ENCODE measurements at places on chromosomes 16 and 17. TPM values are rescaled to one million over a fixed set of nuclear protein-coding genes. Genes with fewer than 3 reads are reported as not detected.
A peak's percentile ranks its signal among the peaks of the same experiment; 100 is the strongest.

The BOLA2 gene
- total RNA-seq: 6.5 TPM

DNA sequence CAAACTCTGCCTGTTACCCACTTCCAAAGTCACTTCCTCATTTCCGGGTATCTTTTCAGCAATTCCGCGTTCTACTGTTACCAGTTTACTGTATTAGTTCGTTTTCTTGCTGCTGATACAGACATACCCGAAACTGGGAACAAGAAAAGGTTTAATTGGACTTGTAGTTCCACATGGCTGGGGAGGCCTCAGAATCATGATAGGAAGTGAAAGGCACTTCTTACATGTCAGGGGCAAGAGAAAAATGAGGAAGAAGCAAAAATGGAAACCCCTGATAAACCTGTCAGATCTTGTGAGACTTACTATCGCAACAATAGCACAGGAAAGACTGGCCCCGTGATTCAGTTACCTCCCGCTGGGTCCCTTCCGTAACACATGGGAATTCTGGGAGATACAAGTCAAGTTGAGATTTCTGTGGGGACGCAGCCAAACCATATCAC, 30.9 kb downstream of the PAFAH1B1 start:
- peaks cover 15% of the 10 kb centered on the region for H3K4me1 ChIP-seq
- no peak for DNase-seq
- peaks cover 37% of the 10 kb centered on the region for H3K36me3 ChIP-seq
- H3K4me3 ChIP-seq: no peak overlapping the region
- no peak overlapping the region for H3K27ac ChIP-seq

GRCh38 chr16:8996891-8997290, 33.2 kb upstream of the USP7 start:
- no peaks in the 10 kb centered on the region for H3K27me3 ChIP-seq
- no peak overlapping the region for H3K4me3 ChIP-seq
- no peak overlapping the region for H3K27ac ChIP-seq
- DNase-seq: no peak
- no peaks in the 10 kb centered on the region for H3K36me3 ChIP-seq

The SSTR5 gene
- not detected for total RNA-seq

DNA sequence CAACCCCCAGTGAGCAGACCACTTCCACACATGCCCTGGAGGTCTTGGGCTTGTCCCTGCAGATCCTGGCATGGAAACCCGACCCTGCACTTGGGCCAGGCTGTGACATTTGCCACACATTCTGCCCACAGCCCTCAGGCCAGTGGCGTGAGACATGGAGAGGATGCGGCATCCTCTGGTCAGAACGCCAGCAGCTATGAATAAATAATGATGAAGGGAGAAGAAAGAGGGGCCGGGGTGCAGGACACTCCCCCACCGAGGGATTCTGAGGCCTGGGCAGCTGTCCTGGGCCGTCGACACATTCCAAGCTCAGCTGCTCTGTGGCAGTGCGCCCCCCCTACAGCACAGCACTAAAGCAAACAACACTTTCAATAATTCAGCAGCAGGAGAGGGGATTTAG, 148.8 kb downstream of the ENGASE start:
- H3K4me1 ChIP-seq: peaks cover 13% of the 10 kb centered on the region
- H3K27me3 ChIP-seq: peaks cover 27% of the 10 kb centered on the region
- H3K27ac ChIP-seq: no peak overlapping the region
- H3K4me3 ChIP-seq: no peak overlapping the region
- H3K36me3 ChIP-seq: no peaks in the 10 kb centered on the region

- peaks cover 30% of the 10 kb centered on the region for H3K4me1 ChIP-seq
- H3K27me3 ChIP-seq: no peaks in the 10 kb centered on the region
- H3K36me3 ChIP-seq: peaks cover 60% of the 10 kb centered on the region
- no peak overlapping the region for H3K4me3 ChIP-seq
- H3K27ac ChIP-seq: peak overlapping the region; percentile 19
- no peak for DNase-seq
These were observed 15.0 kb downstream of the GNA13 start for GRCh38 chr17:65041518-65041917.

The EMP2 gene
- 4.8 TPM for total RNA-seq

The MYH2 gene
- not detected for total RNA-seq

GRCh38 chr16:865026-865425, 64.5 kb upstream of the GNG13 start:
- DNase-seq: no peak
- peaks cover 18% of the 10 kb centered on the region for H3K27me3 ChIP-seq
- no peak overlapping the region for H3K27ac ChIP-seq
- no peaks in the 10 kb centered on the region for H3K4me1 ChIP-seq
- H3K36me3 ChIP-seq: peaks cover 6% of the 10 kb centered on the region

DNA sequence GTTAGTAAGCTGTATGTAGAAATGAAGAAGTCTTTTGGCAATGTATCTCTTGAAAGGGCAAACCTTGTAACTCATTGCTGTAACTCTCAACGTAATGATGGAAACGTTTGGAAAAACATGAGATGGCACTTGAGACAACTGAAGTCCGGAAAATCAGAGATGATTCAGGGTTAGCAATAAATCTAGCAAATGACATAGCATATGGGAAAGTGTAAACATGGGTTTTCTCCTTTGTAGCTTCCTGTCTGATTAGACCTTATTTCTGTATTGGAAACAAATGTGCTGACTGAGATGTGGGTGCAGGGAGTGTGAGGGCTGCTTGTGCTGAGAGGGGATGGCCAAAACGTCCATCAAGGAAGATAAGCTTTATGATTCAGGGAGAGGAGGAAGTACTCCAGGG, 110.7 kb upstream of the FAM20A start:
- H3K4me3 ChIP-seq: no peak overlapping the region
- no peak overlapping the region for H3K27ac ChIP-seq
- H3K4me1 ChIP-seq: peaks cover 4% of the 10 kb centered on the region
- DNase-seq: no peak
- no peaks in the 10 kb centered on the region for H3K36me3 ChIP-seq

DNA sequence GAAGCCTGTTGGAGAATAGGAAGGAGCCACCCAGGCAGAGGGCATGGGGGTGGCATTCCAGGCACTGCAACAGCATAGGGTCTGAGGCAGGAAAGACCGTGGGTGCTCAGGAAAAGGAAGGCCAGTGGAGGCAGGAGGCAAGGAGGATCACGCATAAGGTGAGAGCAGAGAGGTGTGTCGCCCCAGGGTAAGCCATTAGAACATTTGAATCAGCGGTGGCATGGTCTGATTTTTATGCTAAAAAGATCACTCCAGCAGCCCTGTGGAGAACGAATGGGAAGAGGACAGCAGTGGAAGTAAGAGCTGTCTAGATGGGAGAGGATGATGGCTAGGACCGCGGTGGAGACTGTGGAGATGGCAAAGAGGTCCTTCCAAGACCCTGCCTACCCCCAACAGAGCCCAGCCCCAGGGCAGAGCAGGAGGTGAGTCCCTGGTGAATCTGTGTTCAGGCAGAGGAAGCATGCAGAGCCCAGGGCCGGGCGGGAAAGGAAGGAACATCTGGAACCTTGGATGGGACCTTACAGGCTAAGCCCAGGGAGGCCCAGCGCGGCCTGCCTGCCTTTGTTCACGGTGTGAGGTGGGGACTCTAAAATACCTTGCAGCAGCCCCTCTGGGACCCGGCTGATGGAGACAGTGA, 7.8 kb downstream of the LPO start:
- no peak for DNase-seq
- H3K4me1 ChIP-seq: no peaks in the 10 kb centered on the region
- H3K36me3 ChIP-seq: no peaks in the 10 kb centered on the region

- H3K4me1 ChIP-seq: peaks cover 24% of the 10 kb centered on the region
- no peaks in the 10 kb centered on the region for H3K36me3 ChIP-seq
- H3K27me3 ChIP-seq: no peaks in the 10 kb centered on the region
- H3K4me3 ChIP-seq: no peak overlapping the region
- no peak for DNase-seq
These were observed 19.6 kb upstream of the B4GALNT2 start for GRCh38 chr17:49112936-49113335.

DNA sequence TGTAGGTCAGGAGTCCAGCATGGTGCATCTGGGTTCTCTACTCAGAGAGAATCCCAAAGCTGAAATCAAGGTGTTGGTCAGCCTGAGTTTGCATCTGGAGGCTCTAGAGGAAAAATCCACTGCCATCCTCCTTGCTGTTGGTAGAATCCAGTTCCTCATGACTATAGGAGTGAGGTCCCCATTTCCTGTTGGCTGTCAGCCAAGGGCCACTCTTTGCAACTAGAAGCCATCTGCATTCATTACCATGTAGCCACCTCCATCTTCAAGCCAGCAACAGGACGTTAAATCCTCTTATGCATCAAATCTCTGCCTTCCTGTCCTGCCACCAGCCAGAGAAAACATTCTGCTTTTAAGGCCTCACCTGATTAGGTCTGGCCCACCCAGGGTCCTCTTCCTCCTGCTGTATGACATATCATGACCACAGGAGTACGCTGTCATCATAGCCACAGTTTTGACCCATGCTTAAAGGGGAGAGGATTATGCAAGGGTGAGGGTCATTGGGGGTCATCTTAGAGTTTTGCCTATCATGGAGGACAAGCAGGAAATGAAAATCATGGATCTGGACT, 40.5 kb downstream of the DNAH9 start:
- H3K27me3 ChIP-seq: peaks cover 20% of the 10 kb centered on the region
- DNase-seq: no peak
- no peak overlapping the region for H3K27ac ChIP-seq
- peaks cover 10% of the 10 kb centered on the region for H3K4me1 ChIP-seq
- H3K4me3 ChIP-seq: no peak overlapping the region

GRCh38 chr16:19184823-19185509, 16.9 kb downstream of the SYT17 start:
- H3K36me3 ChIP-seq: no peaks in the 10 kb centered on the region
- no peak overlapping the region for H3K4me3 ChIP-seq
- no peaks in the 10 kb centered on the region for H3K27me3 ChIP-seq
- no peaks in the 10 kb centered on the region for H3K4me1 ChIP-seq
- H3K27ac ChIP-seq: no peak overlapping the region
- DNase-seq: no peak

GRCh38 chr16:12587170-12587569, 216.5 kb downstream of the CPPED1 start:
- H3K27me3 ChIP-seq: no peaks in the 10 kb centered on the region
- no peaks in the 10 kb centered on the region for H3K4me1 ChIP-seq
- H3K4me3 ChIP-seq: no peak overlapping the region
- DNase-seq: no peak

DNA sequence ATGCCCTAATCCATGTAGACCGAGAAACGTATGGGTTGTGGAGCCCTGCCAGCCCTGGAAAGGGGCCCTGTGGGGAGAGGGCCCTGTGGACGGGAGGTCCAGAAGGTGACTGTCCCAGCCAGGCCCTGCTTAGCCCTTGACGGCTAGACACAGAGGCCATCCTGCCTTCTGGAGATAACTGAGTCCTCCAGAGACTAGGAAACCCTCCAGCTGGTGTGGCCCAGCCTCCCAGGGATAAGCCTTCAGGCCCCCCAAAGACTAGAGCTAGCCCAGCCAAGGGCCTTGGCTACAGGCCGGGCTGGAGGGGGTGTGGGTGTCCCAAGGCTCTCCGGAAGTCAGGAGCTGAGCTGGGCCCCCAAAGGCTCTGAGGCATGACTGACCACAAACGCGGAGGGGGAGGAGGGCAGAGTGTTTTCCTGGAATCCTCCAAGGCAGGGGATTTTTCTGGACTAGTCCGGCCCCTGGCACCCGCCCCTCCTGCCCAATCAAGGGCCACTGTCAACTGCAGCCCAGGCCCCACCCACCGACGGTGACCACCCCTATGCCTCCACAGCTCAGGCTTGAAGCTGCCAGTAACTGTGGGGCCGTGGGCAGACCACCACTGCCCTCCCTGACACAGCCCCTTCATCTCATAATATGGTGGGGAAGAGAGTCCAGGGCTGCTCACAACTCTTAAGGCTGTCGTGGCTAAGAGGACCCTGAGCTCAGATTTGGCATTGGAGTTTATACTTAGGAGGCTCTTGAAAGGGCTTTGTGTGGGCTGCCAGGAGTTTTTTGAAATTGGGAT, 885 bp upstream of the VASN start:
- peaks cover 21% of the 10 kb centered on the region for H3K4me1 ChIP-seq
- H3K27ac ChIP-seq: no peak overlapping the region
- H3K27me3 ChIP-seq: no peaks in the 10 kb centered on the region
- DNase-seq: no peak
- H3K4me3 ChIP-seq: no peak overlapping the region

The WRAP53 gene
- total RNA-seq: 10.7 TPM

DNA sequence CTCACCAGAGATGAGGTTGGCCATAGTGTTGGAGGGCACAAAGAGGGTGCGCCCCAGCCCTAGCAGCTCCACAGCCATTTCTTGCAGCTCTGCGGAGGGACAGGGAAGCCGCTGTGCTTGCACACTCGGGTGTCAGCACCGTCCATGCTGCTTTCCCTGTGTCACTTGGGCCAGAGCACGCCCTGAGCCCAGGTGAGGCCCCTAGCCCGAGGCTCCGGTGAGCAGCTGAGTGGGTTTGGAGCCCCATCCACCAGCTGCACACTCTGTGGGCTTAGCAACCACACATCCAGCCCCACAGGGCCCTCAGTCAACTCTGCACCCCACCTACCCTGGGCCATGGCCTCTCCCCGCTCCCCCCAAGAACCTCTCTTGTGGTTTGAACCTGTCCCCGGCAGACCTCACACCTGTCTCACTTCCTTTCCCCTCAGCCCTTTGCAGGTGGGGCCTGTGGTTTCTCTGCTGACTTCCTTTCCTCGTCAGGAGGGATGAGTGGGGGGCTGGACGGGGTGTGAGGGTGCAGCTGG, 20.7 kb downstream of the TMEM235 start:
- H3K4me3 ChIP-seq: no peak overlapping the region
- no peaks in the 10 kb centered on the region for H3K27me3 ChIP-seq
- H3K27ac ChIP-seq: no peak overlapping the region
- no peaks in the 10 kb centered on the region for H3K36me3 ChIP-seq

The PRPSAP2 gene
- 35.8 TPM for total RNA-seq

- no peak overlapping the region for H3K4me3 ChIP-seq
- no peak overlapping the region for H3K27ac ChIP-seq
- no peaks in the 10 kb centered on the region for H3K36me3 ChIP-seq
- no peaks in the 10 kb centered on the region for H3K4me1 ChIP-seq
- DNase-seq: peak; percentile 19
- no peaks in the 10 kb centered on the region for H3K27me3 ChIP-seq
These were observed 164.6 kb downstream of the CPPED1 start for GRCh38 chr16:12639044-12639443.

The KRT36 gene
- not detected for total RNA-seq

The CPHXL2 gene
- not detected for total RNA-seq

The SPNS2 gene
- not detected for total RNA-seq

The MT2A gene
- total RNA-seq: 2,490 TPM

The PRKCB gene
- not detected for total RNA-seq

GRCh38 chr16:54696522-54696921, 234.1 kb upstream of the IRX5 start:
- DNase-seq: no peak
- no peak overlapping the region for H3K27ac ChIP-seq
- no peak overlapping the region for H3K4me3 ChIP-seq
- no peaks in the 10 kb centered on the region for H3K27me3 ChIP-seq

The TXNL4B gene
- total RNA-seq: 17.4 TPM

The PDIA2 gene
- not detected for total RNA-seq

DNA sequence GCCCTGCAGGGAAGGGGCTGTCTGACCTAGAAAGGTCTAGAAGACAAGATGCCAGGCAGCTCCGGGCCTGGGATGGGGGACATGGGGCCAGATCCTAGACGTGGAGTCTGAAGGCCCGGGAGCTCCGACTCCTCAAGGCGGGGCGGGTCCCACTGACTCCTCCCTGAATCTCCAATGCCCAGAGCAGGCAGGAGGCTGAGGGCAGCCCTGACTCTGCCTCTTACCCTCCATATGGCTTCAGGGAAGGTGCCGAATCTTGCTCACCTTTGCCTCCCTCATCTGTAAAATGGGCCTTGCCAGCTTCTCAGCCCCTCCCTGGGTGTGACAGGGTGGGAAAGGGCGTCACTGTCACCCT, 14.8 kb downstream of the VASN start:
- peaks cover 12% of the 10 kb centered on the region for H3K36me3 ChIP-seq
- H3K27me3 ChIP-seq: no peaks in the 10 kb centered on the region
- H3K27ac ChIP-seq: no peak overlapping the region
- DNase-seq: no peak

Measured in MCF 10A (cell line).